ENCODE measurements at places on chromosomes 2 and 18.

DNA sequence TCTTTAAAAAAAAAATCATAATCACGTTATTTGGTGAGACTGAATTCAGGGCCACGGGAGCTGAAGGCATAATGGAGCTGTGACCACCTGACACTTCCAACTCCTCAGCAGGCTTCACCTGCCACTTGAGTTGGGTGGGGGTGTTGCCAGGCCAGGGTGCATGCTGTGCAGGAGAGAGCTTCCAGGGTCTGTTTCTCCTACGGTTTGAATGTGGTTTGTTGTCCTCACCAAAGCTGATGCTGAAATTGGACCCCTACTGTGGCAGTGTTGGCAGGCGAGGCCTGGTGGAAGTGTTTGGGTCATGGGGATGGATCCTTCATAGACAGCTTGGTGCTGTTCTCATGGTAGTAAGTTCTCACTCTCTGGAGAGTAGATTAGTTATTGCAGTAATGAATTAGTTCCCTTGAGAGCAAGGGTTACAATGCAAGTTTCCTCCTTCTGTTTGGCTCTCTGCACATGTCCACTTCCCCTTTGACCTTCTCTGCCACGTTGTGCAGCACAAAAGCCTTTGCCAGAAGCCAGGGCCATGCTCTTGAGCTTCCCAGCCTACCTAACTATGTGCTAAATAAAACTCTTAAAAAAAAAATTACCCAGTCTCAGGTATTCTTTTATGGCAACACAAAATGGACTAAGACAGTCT is 38.3 kb upstream of the ANKRD44 start:
- no peak for DNase-seq

DNA sequence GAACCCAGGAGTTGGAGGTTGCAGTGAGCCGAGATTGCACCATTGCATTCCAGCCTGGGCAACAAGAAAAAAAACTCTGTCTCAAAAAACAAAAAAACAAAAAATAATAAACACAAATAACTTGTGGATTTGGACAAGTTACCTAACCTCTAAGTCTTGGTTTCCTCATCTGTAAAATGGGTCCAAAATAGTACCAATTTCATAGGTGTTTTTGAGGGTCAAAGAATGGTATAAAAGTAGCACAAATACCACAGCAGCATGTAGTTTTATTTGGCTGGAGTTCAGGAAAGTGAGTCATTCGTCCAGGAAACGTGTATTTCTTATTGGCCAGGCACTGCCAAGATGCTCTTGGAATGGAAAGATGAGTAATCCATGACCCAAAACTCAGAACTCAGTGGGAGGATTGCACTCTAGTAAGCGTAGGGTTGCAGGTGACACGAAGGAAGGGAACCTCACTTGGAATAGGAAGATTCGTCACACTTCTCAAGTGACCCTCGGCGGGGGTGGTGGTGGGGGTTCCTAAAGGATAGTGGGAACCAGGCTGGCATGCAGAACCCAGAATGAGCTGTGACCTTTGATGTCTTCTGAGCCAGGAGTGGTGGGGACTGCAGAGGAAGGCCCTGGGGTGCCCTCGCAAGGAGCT is 24.4 kb downstream of the GRHL1 start:
- DNase-seq = no peak

DNA sequence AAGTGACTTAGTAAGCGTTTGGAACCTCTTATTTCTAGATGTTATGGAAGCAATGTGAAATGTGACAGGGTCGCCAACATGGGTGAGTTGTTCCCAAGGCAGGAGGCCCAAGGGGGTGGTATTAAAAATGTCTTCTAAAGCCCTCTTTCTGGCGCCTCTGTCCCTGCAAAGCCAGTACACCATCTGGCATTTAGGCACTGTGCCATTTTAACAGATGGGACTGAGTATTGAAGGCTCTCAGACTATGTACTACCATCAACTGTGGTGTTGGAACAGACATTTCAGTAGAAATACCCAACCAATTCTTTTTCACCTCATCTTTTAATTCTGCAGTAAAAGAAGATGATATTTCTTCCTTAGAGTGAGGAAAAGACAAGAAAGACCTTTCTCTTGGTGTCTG is 384.5 kb upstream of the MMADHC start:
- no peak for DNase-seq

GRCh38 chr2:10234409-10235094 is 68.2 kb upstream of the HPCAL1 start:
- DNase-seq = no peak

- DNase-seq = no peak
Measured at GRCh38 chr18:78776706-78777285, 202.8 kb upstream of the SALL3 start.

DNA sequence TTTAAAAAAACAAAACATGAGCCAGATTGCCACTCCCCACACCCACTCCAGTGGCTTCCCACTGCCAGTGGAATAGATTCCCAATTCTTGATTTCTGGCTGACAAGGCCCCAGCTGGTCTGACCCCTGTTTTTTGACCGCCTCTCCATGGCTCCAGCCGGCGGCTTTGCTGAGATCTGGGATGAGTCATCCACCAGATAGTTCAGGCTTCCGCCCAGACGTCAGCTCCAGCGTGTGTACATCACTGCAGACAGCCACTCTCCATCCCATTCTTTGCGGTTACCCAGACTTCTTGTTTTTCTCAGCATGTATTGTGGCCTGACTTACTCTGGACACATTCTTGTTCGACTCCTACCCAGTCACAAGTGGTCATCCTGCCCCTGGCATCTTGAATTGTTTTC is 227.9 kb downstream of the GBX2 start:
- peak; percentile 44 for DNase-seq

DNA sequence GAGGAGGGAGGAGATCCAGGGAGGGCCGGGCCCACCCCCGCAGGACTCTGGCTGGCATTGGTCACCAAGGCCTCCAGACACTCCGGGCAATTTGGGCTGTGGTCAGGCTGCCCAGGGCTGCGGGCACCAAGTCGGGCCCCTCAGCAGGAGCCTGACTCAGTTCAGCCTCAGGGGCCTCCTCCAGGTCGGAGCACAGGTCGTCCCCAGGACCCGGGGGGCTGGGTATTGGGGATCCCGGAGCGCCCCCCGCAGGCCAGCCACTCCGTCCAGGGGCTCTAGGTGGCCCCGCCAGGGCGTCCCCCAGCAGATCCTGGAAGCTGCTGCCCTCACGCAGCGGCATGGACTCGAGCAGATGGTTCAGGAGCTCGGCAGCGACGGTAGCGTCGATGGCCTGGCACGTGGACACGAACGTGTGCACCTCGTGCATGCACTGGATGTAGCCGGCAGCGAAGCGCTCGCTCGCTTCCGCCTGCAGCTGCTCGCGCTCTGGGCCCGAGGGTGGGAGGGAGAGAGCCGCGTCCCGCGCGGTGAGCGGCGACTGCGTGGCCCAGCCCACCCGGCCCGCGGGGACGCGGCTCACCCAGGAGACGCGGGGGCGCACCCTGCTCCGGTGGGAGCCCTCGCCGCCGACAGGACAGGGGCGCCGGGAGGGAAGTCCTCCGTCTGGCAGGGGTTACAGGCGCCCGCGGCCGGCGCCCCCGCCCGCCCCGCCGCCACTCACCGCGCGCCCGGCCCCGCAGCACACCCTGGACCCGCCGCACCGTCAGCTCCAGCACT is 884 bp downstream of the HES6 start:
- DNase-seq = peak; percentile 50

- DNase-seq = no peak
Measured at GRCh38 chr2:160397530-160397865, 96.1 kb downstream of the RBMS1 start.

DNA sequence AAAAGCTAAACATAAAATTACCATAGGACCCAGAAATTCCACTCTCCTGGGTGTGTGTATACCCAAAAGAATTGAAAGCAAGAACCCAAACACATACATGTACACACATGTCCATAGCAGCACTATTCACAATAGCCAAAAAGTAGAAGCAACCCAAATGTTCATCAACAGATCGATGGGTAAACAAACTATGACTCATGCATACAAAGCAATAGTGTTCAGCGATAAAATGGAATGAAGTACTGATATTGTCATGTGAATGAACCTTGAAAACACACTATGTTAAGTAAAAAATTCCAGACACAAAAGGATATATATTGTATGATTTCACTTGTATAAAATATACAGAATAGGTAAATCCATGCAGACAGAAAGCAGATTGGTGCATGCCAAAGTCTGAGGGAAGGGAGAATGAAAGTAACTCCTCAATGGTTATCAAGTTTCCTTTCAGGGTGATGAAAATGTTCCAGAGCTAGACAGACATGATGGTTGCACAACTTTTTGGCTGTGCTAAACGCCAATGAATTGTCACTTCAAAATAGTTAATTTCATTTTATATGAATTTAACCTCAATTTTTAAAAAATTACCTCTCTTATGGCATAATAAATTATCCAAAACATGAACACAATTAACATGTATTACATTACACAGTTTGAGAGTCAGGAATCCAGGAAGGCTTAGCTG is 35.5 kb downstream of the GKN2 start:
- no peak for DNase-seq

DNA sequence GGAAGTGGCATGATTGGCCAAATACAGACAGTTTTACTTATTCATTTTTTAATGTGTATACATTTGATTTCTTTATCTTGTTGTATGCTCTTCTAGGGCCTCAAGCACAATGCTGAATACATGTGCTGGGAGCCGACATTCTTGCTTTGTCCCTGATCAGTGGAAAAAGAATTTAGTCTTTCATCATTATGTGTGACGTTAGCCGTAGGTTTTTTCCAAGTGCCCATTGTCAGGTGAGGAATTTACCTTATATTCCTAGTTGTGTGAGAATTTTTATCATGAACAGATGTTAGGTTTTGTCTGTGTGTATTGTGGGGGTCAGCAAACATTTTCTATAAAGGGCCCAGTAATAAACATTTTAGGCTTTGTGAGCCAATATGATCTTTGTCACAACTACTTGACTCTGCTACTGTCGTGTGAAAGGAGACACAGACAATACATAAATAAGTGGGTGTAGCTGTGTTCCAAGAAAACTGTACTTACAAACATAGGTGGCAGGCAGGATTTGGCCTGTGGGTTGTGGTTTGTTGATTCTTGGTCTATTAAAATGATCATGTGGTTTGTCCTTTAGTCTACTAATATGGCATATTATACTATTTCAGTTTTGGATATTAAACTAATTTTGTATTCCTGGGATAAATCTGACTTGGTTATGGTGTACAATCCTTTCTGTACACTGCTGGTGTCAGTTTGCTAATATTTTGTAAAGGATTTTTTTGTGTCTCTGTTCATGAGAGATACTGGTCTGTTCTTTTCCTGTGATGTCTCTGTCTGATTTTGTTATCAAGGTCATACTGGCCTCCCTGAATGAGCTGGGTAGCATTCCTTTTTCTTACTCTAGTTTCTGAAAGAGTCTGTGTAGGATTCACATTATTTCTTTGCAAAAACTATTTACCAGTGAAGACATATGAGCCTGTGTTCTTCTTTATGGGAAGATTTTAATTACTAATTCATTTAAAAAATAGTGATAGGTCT is 132.2 kb upstream of the SMAD7 start:
- no peak for DNase-seq

- DNase-seq = no peak
Measured at GRCh38 chr2:205367331-205367935, 314.9 kb upstream of the NRP2 start.

DNA sequence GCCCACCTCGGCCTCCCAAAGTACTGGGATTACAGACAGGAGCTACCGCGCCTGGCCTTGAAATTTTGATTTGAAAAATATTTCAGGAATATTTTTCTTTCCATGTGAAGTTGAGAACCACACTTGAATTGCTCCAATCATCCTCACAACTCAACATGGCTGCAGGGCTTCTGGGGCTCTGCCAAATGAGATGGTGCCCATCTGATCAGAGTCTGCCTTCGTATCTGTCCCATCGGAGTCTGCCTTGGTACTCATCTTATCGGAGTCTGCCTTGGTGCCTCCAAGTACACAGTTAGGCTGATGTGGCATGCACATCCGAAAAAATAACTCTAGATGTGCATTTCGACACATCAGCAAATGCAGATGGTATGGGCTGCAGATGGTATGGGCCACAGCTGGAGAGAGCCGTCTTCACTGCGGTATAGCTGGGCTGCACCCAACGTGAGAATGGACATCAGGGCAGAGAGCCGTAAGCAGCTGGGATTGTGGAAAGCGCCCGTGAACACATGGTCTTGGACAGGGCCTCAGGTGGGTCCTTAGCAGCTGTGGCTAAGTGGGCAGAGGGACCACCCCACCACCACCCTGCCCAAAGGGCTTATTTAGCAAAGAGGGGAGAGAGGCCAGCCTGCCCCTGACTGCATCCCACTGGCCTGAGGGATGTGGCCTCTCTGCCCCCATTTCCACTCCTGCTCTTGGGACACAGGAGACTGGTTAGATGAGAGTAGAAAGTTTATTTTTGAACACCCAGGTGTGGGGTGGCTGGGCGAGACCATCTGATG is 52.1 kb upstream of the RBM44 start:
- no peak for DNase-seq

DNA sequence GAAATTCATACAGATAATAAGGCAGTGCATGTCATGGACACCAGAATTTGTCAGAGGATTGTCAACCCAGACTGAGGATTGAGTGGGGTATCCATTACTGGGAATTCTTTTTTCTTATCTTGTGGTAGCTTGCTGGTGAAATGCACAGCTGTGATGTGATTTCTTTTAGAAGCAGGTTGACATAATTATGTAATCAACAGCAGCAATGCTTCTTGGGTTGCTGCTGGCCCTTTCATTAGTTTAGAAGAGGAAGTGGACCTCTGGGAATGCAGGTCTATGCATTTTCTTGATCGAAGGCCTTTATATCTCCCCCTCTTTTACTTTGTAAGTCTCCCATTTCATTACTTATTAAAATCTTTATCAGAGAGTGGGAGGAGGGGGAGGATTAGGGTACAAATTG is 319.9 kb downstream of the AGPS start:
- DNase-seq = no peak

DNA sequence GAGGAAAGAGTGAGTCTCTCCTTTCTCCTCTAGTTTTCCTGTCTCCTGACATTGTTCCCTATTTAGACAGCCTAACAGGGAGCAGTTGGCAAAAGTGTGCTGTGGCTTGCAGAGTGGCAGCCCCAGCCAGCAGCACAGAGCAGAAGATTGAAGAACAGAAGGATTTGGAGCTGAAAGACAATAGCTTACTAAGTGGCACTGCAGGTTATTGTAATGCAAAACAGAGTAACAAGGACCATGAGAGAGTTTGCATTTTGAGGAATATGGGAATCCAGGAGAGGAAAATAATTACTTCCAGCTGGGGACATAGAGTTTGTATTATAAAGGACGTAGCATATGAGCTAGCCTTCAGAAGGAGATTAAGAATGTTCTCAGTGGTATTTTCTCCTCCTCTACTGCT is 342.4 kb downstream of the AKAIN1 start:
- no peak for DNase-seq

DNA sequence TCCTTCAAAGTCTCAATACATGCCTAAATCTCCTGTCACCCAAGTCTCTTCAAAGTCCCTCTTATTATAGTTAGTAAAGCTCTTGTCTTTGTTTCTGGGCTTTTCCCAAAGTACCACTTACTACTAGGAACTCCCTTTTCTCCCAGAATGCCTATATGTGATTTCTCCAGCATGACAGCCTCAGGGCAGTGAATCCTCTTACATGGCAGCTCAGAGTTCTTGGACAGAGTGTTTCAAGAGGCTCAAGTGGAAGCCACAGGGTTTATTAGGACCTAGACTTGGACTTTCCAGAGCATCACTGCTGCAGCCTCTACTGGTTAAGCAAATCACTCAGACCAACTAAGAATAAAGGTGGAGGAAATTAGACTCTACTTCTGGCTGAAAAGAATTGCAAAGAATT is 98.9 kb downstream of the CSRNP3 start:
- DNase-seq = no peak

All from breast epithelium (tissue), 4 donors.